NCI-H526 treated with DMSO at 0.1 percent for 48 hours (cell line): ENCODE measurements at places on chromosomes 1 and 21.

GRCh38 chr1:34186741-34187494 lies 10.2 kb downstream of the C1orf94 start:
- DNase-seq = no peak

GRCh38 chr1:179058487-179059483 lies 23.1 kb upstream of the TOR3A start:
- peak; percentile 95 for DNase-seq

GRCh38 chr1:199508072-199508471 lies 519.4 kb upstream of the NR5A2 start:
- no peak for DNase-seq

DNA sequence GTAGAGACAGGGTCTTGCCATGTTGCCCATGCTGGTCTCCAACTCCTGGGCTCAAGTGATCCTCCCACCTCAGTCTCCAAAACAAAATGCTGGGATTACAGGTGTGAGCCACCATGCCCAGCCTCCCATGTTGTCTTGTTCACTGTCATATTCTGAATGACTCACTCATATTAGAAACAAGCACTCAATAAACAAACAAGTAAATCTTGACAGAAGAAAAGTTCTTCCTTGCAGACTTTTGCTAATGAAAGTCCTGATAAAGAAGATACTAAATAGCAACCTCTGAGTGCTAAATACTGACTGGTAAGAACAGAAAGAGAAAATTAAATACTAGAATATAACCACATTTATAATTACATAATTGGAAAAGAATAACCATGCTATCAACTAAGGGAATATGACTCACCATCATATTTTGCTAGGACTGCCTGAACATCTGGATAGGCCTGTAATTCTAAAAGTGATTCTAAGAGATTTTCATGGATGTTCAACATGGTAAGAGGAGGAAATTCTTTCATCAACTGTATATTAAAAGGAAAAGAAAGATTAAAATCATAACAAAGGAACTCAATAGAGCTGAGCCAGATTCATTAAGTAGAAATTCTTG lies 37.3 kb downstream of the ST7L start:
- no peak for DNase-seq

DNA sequence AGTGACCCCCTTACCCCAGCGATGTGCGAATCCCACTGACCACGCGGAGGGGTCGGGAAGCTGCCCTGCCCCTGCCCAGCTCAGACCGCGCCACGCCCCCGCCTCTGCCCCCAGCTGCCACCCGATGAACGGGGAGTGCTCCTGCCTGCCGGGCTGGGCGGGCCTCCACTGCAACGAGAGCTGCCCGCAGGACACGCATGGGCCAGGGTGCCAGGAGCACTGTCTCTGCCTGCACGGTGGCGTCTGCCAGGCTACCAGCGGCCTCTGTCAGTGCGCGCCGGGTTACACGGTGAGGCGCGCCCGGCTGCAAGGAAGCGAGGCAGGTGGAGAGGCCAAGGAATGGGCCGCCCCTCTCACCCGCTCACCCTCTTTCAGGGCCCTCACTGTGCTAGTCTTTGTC lies 11.9 kb upstream of the LRRC71 start:
- DNase-seq = no peak

DNA sequence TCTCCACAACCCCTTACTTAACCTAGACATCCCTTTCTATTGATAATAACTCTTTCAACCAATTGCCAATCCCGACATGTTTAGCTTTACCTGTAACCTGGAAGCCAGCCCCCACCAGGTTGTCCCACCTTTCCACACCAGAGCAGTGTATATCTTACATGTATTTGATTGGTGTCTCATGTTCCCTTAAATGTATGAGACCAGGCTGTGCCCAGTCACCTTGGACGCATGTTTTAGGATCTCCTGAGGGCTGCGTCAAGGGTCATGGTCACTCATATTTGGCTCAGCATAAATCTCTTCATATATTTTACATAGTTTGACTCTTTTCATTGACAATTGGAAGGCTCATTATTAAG lies 5.3 kb upstream of the SLC19A1 start:
- no peak for DNase-seq

DNA sequence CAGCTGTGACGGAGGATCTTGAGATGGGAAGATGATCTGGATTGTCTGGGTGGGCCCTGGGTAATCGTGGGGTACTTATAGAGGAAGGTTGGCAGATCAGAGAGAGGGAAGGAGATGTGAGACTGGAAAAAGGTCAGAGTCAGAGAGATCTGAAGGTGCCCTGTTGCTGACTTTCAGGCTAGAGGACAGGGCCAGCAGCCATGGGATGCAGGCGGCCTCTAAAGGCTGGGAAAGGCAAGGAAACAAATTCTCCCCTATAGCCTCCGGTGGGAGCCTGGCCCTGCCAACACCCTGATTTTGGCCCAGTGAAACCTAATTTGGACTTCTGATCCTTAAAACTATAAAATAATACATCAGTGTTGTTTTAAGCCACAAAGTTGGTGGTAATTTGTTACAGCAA lies 153.5 kb upstream of the TMEM51 start:
- no peak for DNase-seq

DNA sequence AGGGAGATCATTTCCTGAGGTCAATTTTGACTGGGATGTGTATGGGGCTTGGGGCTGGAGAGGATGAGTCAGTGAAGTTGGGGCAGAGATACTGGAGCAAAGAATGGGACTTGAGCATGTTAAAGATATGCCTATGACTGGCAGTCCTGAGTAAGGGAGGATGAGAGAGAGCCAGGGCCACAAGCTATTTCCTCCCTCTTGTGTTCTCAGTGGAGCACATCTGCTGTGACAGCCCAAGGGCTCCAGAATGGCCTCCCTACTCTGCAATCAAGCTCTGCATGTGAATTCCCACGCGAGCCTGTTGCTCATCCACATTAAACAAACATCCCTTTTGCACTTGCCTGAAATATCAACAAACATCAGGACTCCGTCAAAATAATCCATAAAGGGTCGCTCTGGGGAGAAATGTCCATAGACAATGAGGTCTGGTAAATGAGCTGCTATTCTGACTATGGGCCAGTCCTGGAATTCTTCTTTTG lies 9.2 kb downstream of the ADCY10 start:
- DNase-seq = no peak

- DNase-seq = no peak
Measured at GRCh38 chr1:53909946-53910345, 16.0 kb downstream of the DIO1 start.

DNA sequence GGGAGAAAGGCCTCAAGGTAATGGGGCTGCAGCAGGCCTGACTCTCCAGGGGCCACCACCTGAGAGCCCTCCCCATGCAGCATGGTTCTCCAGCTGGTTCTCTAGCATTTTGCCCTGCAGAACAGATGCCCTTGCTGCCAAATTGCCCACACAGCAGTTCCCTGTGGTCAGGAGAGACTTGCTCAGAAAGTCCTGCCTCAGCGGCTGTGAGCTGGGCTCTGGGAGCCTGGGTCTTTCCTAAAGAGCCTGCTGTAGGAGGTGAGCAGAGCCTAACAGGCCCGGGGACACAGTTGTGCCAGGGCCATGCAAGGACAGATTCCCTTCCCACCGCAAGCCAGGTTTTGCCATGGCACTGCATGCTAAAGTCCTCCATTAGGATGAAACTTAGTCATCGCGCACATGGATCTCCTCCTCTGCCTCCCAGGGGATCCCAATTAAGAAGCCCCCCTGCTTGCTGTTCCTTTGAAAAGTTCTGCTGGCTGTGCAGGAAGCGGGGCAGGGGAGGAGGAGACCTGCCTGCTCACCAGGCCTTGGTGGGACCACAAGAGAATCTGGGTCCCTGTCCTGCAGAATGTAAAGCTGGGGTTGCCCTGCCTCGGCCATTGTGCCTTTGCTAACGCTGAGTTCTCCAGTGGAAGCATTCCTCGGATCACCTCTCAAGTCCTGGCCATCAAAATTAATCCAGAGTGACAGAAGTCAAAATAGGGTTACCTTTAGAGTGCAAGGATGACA lies 21.4 kb downstream of the TEX35 start:
- no peak for DNase-seq

GRCh38 chr1:82697965-82698364 lies 897.2 kb downstream of the ADGRL2 start:
- no peak for DNase-seq

DNA sequence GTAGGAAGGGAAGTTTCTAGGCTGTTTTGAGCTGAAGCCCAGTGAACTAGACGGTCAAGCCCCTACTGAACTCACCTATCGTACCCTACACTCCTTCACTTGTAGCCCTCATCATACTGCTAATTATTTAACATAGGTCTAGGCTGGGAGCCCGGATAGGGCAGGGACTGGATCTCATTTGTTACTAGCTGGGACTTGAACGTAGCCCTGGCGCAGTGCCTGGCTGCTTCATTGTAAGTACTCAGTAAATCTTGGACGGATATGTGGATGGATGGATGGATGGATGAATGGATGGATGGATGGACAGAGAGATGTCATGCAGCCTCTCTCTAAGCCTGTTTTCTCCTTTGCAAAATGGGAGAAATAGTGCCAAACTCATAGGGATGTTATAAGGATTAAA lies 129.2 kb downstream of the EPHB2 start:
- no peak for DNase-seq

DNA sequence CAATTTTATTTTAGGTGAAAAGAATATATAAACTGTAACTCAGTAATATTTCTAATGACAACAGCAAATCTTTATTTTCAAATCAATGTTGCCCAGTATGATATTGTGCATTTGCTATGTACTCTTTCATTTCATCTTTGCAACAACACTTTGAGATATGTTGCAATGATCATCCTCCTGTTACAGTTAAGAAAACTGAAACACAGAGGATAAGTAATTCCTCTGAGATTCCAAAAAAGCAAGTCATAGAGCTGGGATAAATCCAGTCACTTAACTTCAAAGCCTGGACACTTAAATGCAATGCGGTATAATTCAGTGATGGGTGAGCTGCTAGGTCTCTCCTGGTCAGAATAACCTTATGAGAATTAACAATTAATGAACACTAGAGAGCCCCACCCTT lies 48.6 kb upstream of the EXO1 start:
- no peak for DNase-seq

DNA sequence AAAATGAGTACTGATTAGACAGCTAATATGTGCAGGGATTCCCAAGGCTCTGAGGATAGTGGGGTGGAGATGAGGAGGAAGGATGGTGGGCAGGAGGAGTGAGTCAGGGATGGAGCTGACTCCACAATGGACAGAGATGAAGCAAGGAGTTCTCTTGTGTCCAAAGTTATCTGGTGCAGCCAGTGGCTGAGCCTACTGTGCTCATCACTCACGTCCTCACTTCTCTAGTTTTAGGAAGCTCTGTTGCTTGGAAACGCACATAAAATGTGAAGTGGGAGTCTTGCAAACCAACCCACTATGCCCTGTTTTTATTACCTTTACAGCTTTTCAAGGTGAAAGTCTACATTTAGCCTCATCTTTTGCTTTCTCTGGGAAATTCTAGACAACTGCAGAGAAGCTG lies 36.5 kb upstream of the SAMD13 start:
- no peak for DNase-seq

- no peak for DNase-seq
Measured at GRCh38 chr1:54159733-54160316, 7.0 kb upstream of the CDCP2 start.

- peak; percentile 33 for DNase-seq
Measured at GRCh38 chr1:7207875-7208646, 422.8 kb downstream of the CAMTA1 start.

GRCh38 chr1:65703853-65704252 lies 88.8 kb upstream of the PDE4B start:
- no peak for DNase-seq

DNA sequence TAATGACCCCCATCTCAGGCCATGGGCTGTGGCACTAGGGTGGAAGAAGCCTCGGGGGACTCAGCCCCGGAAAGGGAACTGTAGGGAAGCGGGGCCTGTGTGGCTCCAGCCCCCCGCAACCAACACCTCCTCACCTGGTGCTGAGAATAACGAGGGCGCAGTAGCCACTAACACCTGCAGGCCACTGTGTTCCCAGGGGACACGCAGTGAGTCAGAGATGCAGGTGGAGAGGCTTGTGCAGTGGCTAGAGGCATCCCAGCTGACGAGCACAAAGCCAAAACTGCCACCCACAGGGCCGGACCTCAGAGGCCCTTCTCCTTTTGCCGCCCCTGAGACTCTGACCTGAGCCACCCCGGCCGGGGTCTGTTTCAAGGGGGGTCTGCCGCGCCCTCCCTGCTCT lies 33.5 kb upstream of the CCDC27 start:
- no peak for DNase-seq

DNA sequence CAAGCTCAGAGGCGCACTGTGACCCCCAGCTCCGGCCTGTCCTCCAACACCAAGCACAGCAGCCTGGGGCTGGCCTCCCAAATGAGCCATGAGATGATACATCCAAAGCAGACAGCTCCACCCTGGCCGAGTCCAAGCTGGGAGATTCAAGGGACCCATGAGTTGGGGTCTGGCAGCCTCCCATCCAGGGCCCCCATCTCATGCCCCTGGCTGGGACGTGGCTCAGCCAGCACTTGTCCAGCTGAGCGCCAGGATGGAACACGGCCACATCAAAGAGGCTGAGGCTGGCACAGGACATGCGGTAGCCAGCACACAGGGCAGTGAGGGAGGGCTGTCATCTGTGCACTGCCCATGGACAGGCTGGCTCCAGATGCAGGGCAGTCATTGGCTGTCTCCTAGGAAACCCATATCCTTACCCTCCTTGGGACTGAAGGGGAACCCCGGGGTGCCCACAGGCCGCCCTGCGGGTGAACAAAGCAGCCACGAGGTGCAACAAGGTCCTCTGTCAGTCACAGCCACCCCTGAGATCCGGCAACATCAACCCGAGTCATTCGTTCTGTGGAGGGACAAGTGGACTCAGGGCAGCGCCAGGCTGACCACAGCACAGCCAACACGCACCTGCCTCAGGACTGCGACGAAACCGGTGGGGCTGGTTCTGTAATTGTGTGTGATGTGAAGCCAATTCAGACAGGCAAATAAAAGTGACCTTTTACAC lies 29.1 kb downstream of the SLC19A1 start:
- DNase-seq = no peak

GRCh38 chr1:18725231-18725895 lies 94.7 kb downstream of the PAX7 start:
- DNase-seq = no peak

GRCh38 chr1:49213301-49213700 lies 436.6 kb upstream of the BEND5 start:
- DNase-seq = peak; percentile 70

DNA sequence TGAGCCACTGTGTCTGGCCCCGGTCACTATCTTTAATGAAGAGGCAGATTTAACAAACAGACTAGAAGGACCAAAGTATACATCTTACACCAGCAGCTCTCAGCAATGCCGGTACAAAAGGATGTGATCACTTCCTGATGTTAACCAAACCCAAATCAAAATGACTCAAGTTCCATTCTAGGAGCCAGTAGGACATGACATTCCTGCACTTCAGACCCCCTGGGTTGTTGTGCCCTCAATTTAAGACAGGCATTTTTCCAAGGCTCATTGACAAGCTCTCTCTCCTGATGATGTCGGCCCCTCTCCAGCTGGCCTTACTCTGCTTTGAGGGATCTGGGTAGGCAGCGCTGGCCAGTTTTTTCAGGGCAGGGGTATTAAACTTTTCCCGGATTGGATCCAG lies 35.1 kb downstream of the YARS1 start:
- no peak for DNase-seq

DNA sequence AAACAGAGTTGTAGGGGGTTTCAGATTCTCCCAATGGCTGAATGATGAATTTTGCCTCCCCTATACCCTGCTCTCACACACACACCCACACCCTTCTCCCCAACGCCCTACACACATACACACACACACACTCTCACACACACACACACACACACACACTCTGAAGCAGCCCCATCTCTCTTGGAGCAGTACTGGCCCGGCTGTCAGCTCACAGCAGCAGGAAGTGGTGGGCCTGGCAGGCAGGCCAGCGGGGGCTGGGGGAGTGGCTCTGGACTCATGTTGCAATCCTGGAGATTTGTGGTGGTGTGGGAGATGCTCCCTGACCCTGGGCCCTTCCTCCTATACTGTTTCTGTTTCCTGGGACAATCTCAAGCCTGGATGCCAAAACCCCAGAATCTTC lies 2.2 kb downstream of the IKBKE start:
- DNase-seq = no peak
